ENCODE measurements at places on chromosomes 6 and 20.

DNA sequence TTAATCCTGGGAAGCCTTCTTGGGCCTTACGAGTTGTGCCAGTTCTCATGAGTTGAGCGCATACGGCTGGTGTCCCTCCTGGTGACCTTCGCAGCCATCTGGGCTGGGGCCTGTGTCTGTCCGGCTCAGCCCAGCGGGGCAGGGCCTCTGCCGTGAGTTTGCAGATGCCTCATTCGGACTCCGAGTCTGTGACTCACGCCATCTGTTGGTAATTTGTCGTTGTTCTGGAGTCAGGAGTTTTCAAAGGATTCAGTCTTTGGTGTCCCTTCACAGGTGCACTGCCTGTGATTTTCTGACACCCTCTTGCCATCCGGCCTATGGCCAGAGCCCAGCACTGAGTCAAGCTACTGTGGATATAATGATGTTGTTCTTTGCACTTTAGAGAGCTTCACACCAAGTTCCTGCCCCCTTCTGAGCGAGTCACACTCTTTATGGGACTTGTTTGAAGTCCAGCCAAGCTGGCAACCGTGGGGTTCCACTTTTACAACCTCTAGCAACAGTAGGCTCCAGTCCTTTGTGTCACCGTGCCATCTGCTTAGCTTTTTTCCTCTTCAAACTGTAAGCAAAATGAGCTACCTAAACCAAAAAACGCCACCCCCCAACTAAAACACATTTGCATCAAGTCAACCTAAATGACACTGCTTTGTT is 175.6 kb downstream of the AIG1 start:
- no peak for DNase-seq

GRCh38 chr20:9632265-9632664 is 117.9 kb downstream of the LAMP5 start:
- DNase-seq: no peak

- no peak for DNase-seq
Observed at GRCh38 chr20:25685276-25686080, 11.2 kb downstream of the ZNF337 start.

DNA sequence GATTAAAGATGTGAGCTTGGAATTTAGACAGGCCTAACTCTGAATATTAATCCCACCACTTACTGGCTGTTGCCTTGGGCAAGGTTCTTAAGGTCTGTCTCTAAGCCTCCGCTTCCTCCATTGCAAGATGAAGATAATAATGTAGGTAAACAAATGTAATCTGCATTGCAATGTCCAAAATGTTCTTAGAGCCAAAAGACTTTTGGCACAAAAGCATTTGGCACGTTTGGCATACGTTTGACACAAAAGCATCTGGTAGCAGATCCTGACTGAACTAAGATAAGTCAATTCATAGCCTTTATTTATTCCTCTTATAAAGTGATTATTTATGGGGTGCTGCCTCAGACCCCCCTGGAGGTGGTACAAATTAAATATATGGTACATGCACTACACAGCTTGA is 229.9 kb upstream of the STXBP5 start:
- DNase-seq: no peak

DNA sequence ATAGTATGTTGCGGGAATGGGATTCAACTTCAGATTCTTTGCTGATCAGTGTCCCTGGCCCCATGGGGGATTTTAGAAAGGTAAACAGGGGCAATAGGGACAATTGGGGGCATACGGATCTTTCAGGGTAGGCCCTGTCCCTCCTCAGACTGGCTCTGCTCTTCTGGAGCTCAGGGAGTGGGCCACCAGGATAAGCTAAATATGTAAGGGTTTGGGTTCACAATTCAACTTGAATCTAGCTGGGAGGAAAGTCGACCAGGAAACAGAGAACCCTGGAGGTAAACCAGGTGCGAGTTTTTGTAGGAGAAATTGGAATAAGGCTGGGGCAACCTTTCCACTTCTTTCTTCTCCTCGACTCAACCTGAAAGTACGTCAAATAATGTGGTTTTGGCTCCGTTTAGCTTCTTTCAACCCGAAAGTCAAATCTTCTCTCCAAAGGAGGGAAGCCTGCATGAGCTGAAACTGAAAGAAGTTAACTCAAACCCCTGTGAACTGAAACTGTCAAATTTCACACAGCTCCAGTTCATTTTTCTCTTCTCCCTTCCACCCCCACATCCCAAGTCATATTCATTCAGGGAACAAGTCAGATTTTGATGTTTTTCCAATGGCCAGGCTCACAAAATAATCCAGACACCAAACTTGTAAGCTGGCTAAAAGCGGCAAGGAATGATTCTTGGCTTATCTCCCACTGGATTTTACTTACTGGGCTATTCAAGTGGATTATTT is 278.2 kb downstream of the CLIC5 start:
- DNase-seq: no peak

DNA sequence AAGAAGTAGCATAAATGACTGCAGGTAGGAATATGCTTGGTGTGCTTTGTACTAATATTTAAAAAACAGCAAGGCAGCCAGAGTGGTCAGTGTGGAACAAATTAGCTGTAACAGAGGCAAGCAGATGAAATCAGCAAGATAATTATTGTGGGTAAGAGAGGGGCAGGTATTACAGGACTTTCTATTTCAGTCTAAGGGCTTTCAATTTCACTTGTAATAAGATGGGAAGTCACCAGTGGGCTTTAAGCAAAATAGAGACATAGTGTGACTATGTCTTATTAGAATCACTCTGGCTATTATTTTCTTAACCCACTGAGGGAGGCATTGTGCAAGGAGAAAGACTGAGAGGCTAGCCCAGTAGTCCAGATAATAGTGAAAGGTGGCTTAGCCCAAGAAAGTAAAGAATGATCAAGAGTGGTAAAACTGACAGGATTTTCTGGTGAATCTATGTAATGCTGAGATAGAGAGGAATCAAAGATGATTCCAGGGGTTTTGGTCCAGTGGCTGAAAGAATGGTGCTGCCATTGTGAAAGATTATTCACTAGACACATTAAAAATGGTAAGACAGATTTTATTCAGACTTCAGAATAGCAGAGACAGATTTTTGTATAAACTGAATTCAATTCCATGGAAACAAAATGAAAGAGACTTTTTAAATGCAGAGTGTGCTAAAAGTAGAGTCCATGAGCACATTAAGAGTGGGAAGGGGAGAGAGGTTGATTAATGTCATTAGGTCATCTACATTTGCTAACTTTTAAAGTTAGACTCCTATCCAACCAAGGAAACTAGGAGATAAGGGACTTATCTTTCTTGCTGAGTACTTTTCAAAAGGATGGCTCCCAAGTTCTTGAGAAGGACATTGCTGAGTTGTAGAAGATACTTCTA is 1136.0 kb downstream of the HACE1 start:
- DNase-seq: no peak

Data from DMS153 (cell line).